ENCODE measurements at places on chromosomes 2 and 18.
A peak's percentile ranks its signal among the peaks of the same experiment; 100 is the strongest.

- DNase-seq: no peak
Observed at GRCh38 chr2:241774419-241775222, 2.0 kb upstream of the GAL3ST2 start.

GRCh38 chr18:38747153-38747552 is 1181.6 kb upstream of the CELF4 start:
- peak; percentile 7 for DNase-seq

- DNase-seq: no peak
Observed at GRCh38 chr2:204950695-204951346, 405.5 kb downstream of the PARD3B start.

DNA sequence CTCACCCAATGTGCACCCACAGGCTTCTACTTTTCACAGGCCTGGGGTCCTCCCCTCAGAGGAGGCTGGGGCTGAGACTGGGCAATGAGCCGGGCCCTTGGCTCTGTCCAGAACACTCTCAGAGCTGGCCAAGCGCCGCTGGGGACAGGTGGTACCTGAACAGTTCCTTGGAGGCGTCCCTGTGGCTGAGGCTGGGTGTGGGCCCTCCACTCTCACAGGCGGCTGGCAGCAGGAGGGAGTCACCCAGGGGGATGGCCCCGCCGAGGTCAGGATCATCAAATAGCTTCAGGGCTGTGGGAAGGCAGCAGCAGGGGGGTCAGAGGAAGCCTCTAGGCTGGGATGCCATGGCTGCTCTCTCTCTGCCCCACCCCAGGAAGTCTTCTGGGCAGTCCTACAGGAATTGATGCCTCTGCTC is 27.1 kb downstream of the HS1BP3 start:
- no peak for DNase-seq

- peak; percentile 34 for DNase-seq
Observed at GRCh38 chr2:236665572-236666118, 96.0 kb downstream of the ACKR3 start.

GRCh38 chr18:5298156-5298852 is 2.8 kb upstream of the ZBTB14 start:
- no peak for DNase-seq

DNA sequence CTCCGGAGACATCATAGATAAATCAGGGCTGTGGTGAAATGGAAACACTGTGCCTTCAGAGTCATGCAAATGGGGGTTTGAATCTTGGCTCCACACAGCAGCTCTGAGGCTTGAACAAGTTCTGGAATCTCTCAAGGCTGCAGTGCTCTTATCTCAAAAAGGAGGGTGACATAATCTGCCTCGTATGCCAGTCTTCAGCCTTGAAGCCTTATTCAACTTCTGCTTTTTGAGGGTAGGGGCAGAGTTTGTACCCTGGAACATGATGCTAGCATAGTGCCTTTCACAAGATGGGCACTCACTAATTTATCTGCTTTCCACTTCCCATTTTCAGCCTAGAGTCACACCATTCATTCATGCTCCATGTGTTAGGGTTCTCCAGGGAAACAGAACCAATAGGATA is 42.3 kb downstream of the GATA6 start:
- DNase-seq: peak; percentile 22

GRCh38 chr2:49515996-49516782 is 361.9 kb upstream of the FSHR start:
- DNase-seq: no peak

- no peak for DNase-seq
Observed at GRCh38 chr2:233802132-233802815, 24.1 kb downstream of the MROH2A start.

- no peak for DNase-seq
Observed at GRCh38 chr2:142040556-142040955, 90.3 kb downstream of the LRP1B start.

- DNase-seq: no peak
Observed at GRCh38 chr18:4020026-4020425, 435.1 kb downstream of the DLGAP1 start.
